ENCODE measurements at places on chromosomes 1 and 21. TPM values are rescaled to one million over a fixed set of nuclear protein-coding genes. Genes with fewer than 3 reads are reported as not detected.
A peak's percentile ranks its signal among the peaks of the same experiment; 100 is the strongest.

Gene ANGPTL1
- total RNA-seq, result 18.4 TPM

GRCh38 chr1:30903343-30904034, 5.1 kb downstream of the SDC3 start:
- peak overlapping the region; percentile 69 for H3K27ac ChIP-seq
- no peaks in the 10 kb centered on the region for H3K27me3 ChIP-seq
- no peaks in the 10 kb centered on the region for H3K4me1 ChIP-seq
- peak; percentile 42 for DNase-seq

GRCh38 chr1:231493421-231494185, 34.9 kb upstream of the TSNAX start:
- H3K4me1 ChIP-seq, result no peaks in the 10 kb centered on the region
- no peaks in the 10 kb centered on the region for H3K27me3 ChIP-seq
- H3K27ac ChIP-seq, result no peak overlapping the region
- no peaks in the 10 kb centered on the region for H3K36me3 ChIP-seq

DNA sequence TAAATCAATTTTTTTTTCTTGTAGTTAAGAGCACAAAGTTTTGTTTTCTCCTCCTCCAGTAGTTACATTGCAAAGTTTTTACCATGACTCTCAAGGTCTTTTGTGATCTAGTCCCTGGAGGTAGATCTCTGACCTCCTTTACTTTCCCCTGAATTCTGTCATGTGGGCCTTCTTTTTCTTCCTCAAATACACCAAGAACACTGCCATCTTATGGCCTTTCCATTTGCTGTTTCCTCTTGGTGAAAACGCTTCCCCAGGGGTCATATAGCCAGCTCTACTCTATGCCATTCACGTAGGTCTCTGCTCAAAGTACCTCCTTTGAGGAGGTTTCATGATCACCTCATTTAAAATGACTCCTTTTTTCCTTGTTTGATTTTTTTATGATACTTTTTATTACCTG, 2.7 kb downstream of the DDX20 start:
- H3K36me3 ChIP-seq, result peaks cover 12% of the 10 kb centered on the region
- H3K27me3 ChIP-seq, result no peaks in the 10 kb centered on the region
- H3K4me1 ChIP-seq, result peaks cover 14% of the 10 kb centered on the region
- no peak for DNase-seq
- H3K27ac ChIP-seq, result no peak overlapping the region
- no peak overlapping the region for H3K4me3 ChIP-seq

GRCh38 chr1:153749408-153750005, 21.7 kb downstream of the INTS3 start:
- H3K4me1 ChIP-seq, result no peaks in the 10 kb centered on the region
- H3K27ac ChIP-seq, result peak overlapping the region; percentile 59
- peak; percentile 81 for DNase-seq
- no peak overlapping the region for H3K4me3 ChIP-seq
- peaks cover 34% of the 10 kb centered on the region for H3K36me3 ChIP-seq

Gene CRYBG2
- total RNA-seq, result 3.8 TPM

GRCh38 chr1:218312509-218312908, 27.4 kb downstream of the RRP15 start:
- peaks cover 3% of the 10 kb centered on the region for H3K36me3 ChIP-seq
- no peak overlapping the region for H3K27ac ChIP-seq
- no peak for DNase-seq
- H3K4me1 ChIP-seq, result no peaks in the 10 kb centered on the region
- H3K4me3 ChIP-seq, result no peak overlapping the region

Gene GJC2
- 6.7 TPM for total RNA-seq

Gene FCGR3B
- 9.9 TPM for total RNA-seq

Gene LINGO4
- 0.40 TPM for total RNA-seq

Gene FLG2
- total RNA-seq, result not detected

GRCh38 chr1:1415751-1416150, 5.3 kb downstream of the ANKRD65 start:
- H3K4me3 ChIP-seq, result no peak overlapping the region
- no peak for DNase-seq
- no peaks in the 10 kb centered on the region for H3K27me3 ChIP-seq
- no peaks in the 10 kb centered on the region for H3K4me1 ChIP-seq

DNA sequence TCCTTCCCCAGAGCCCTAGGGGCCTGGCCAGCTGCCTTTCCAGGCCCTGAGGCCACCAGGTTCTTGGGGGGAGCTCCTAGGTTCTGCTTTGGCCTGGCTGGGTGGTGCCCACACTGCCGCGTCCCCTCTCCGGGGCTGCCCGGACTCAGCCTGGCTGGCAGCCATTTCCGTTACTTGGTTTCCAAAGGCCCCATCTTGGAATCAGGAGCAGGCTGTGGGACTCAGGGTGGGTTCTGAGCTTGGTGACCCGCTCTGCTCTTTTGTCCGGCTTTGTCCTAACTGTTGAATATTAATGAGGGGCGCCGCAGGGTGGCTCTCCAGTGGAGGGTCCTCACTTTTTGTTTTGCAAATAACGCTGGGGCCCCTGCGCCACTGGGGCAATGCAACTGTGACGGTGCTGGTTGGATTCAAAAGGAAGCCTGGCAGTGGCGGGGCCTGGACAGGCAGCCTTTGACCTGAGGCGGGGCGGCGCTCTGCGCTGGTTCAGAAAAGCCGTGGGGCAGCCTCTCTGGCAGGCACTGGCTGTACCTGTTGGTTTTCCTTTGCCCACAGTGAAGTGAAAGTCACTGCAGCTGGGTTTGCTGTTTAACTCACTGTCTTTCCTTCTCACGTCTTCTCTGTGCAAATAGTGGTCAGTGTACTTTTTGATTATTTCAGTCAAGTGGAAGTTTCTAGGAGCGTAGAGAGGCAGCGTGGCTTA, 20.2 kb downstream of the SKI start:
- no peaks in the 10 kb centered on the region for H3K27me3 ChIP-seq
- H3K4me1 ChIP-seq, result peaks cover 20% of the 10 kb centered on the region
- no peaks in the 10 kb centered on the region for H3K36me3 ChIP-seq
- peak overlapping the region; percentile 81 for H3K27ac ChIP-seq
- DNase-seq, result peak; percentile 44

- H3K36me3 ChIP-seq, result no peaks in the 10 kb centered on the region
- H3K4me1 ChIP-seq, result no peaks in the 10 kb centered on the region
- no peaks in the 10 kb centered on the region for H3K27me3 ChIP-seq
- H3K27ac ChIP-seq, result no peak overlapping the region
- no peak for DNase-seq
Measured at GRCh38 chr1:54009406-54009805, 8.6 kb downstream of the LDLRAD1 start.

Gene FTCD
- total RNA-seq, result 0.43 TPM

Gene CAMK1G
- 2.4 TPM for total RNA-seq

Gene GIPC2
- 2.5 TPM for total RNA-seq

DNA sequence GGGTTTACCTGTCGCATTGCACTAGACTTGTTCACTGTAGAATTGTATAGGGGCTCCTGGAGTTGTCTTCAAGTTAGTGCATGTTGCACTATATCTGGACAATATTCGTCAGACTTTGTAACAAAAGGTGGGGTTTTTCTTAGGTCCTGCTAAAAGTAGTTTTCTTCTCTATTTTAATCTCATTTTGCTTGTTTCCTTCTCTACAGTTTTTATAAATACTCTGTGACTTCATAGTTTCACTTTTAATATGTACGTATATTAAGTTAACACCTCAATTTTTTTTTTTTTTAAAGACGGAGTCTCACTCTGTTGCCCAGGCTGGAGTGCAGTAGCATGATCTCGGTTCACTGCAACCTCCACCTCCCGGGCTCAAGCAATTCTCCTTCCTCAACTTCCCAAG, 26.5 kb upstream of the MRPS6 start:
- DNase-seq, result no peak
- H3K27ac ChIP-seq, result no peak overlapping the region
- H3K4me1 ChIP-seq, result no peaks in the 10 kb centered on the region
- H3K4me3 ChIP-seq, result no peak overlapping the region
- H3K36me3 ChIP-seq, result no peaks in the 10 kb centered on the region

GRCh38 chr1:86503406-86504136, 34.8 kb downstream of the CLCA1 start:
- peak overlapping the region; percentile 8 for H3K4me3 ChIP-seq
- no peaks in the 10 kb centered on the region for H3K27me3 ChIP-seq
- no peaks in the 10 kb centered on the region for H3K36me3 ChIP-seq
- DNase-seq, result peak; percentile 58
- peak overlapping the region; percentile 65 for H3K27ac ChIP-seq

Gene CFAP57
- 12.3 TPM for total RNA-seq

GRCh38 chr1:71521655-71522264, 440.9 kb upstream of the ZRANB2 start:
- H3K4me3 ChIP-seq, result no peak overlapping the region
- no peaks in the 10 kb centered on the region for H3K36me3 ChIP-seq
- DNase-seq, result peak; percentile 48
- no peak overlapping the region for H3K27ac ChIP-seq
- no peaks in the 10 kb centered on the region for H3K27me3 ChIP-seq
